Lung (tissue), 17 donors: ENCODE measurements at places on chromosomes 12 and 14. TPM values are rescaled to one million over a fixed set of nuclear protein-coding genes. Genes with fewer than 3 reads are reported as not detected.

Gene ZDHHC22
- polyA plus RNA-seq = 0.02 TPM

Gene ASIC1
- polyA plus RNA-seq = 0.41 TPM

Gene ADAM21
- not detected for polyA plus RNA-seq

Gene INTS13
- polyA plus RNA-seq = 12.4 TPM

Gene KRT77
- not detected for polyA plus RNA-seq

Gene PIP4P1
- 27.4 TPM for polyA plus RNA-seq

Gene NXPH4
- 0.15 TPM for polyA plus RNA-seq
